ENCODE measurements at places on chromosomes 6 and 20.

- DNase-seq: no peak
These were observed 125.0 kb upstream of the DOK5 start for GRCh38 chr20:54350415-54350814.

- no peak for DNase-seq
These were observed 63.6 kb upstream of the TRAF3IP2 start for GRCh38 chr6:111669326-111669725.

GRCh38 chr6:90574610-90575009 is 12.3 kb downstream of the MAP3K7 start:
- DNase-seq: no peak

DNA sequence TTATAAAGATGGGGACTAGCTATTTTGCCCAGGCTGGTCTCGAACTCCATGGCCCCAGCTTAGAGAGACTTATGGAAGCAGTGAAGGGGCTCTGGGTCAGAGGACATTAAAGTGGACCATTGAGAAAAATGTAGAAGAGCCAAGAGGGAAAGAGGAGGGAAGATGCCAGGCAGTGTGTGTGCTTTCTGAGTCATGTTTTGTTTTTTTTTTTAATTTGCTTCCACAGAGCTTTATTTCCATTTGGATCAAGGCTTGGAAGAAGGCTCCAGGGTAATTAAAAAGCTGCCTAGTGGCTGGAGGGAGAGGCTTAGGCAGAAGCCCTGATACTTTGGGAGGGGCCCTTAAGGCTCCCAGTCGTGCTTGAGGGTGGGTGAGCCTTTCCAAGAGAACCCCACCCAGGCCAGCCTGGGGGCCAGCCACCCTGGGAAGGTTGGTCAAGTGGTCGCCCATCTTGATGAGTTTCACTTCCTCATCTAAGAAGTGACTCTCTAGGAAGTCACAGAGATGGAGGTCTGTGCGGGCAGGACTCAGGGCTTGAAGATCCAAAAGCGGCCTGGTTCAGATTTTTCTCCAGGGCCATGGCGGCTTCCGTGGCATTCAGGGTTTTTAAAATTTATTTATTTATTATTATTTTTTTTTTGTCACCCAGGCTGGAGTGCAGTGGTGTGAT is 3.0 kb upstream of the ZNF335 start:
- no peak for DNase-seq

DNA sequence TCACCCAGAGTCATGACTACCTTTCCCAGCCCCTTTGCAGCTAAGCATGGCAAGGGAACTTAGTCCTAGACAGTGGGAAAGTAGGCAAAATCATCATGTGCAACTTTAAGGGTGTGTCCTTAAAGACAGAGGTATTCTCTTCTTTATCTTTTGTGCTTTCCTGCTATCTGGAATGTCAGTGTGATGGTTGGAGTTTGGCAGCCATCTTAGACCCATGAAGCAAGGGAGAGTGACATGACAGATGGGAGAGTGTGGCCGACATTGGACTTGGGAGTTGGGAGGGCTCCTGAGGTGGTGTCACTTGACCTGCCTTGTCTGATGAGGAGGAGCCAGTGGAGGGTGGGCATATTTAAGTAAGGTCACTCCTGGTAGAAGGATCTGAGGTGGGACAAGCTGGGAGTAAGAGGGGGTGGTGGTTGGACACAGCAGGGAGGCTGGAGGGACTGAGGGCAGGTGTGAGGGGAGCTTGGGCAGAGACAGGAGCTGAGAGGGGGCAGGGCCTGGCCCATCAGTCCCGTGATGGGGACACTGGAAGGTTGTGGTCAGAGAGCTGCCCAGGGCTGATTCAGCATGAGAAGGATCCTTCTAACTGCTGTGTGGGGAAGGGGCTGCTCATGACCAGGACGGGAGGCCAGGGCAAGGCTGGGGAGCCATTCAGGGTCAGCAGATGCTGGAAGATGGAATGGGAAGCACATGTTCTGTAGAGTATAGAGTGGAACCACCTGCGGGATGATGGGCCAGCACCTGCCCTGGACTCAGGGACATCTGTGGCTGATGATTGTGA is 29.5 kb upstream of the SULF2 start:
- no peak for DNase-seq

DNA sequence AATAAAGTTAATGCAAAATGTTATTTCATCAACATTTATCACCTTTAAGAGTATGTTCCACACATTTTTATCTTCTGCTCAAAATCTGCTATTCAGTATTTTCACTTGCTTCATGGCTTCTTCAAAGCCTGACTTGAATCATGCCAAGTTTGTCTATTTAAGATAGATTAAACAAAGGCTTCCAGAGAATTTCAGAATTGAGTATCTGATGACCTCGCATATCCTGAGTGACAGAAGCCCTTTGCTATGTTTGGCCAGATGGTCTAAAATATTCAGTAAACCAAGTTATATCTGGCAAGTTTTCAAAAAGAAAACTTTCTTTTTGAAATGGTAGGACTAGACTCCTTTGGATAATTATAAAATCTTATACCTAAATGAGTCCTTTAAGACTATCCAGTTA is 348.9 kb upstream of the KCNQ5 start:
- no peak for DNase-seq

DNA sequence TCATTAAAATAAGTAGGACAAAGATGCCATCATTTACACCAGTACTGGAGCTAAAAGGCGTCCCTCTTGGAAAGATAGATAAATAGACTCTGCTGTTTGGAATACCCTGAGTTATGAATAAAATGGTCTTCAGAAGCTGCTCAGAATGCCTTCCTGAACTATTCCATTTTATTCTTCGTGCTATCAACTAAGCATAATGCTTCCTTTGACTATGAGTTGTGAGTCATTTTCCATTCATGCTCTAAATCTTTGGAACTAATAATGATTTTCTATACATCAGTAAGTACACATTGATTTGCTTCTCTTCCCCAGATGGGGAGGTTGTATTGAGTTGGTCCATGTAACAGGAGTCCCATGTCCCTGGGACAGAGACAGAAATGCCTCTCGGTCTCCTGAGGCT is 98.3 kb upstream of the PDE7B start:
- no peak for DNase-seq

- DNase-seq: no peak
These were observed 90.5 kb downstream of the GRM4 start for GRCh38 chr6:34055223-34055933.

DNA sequence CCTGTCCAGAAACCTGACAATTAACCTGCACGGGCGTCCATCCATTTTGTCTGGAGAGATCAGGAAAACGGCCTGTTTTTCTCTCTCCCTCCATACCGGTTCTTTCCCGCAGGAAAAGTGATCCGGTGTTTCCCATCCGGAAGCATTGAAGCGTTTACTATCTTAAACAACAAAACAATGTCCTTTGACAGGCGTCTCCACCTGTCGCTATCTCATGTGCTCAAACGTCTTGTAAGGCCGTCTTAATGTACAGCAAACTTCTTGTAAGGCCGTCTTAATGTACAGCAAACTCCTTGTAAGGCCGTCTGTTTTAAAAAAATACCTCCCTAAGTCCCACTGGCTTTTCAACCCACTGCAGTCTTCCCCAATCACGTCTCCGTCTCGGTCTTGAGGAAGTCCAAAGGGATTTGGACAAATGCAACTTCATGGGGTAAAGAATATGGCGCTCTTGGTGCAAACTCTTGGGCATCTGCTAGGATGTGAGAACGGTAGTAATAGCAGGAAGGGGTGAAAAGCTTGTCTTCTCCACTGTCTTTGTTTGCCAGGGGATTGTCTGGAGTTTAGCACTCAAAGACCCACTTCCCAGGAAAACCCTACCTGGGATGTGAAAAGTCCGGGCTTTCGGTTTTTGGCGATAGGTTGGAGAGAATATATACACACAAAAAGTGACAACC is 29.9 kb upstream of the TRIM27 start:
- no peak for DNase-seq

GRCh38 chr6:13234130-13234529 is 94.2 kb downstream of the TBC1D7 start:
- DNase-seq: no peak

Measured in occipital lobe (tissue), 3 donors.